ENCODE measurements at places on chromosomes 7 and 10.

- DNase-seq, result no peak
Measured at GRCh38 chr7:127758105-127758504, 106.1 kb downstream of the SND1 start.

GRCh38 chr10:10256860-10257259, 760.8 kb upstream of the CELF2 start:
- no peak for DNase-seq

DNA sequence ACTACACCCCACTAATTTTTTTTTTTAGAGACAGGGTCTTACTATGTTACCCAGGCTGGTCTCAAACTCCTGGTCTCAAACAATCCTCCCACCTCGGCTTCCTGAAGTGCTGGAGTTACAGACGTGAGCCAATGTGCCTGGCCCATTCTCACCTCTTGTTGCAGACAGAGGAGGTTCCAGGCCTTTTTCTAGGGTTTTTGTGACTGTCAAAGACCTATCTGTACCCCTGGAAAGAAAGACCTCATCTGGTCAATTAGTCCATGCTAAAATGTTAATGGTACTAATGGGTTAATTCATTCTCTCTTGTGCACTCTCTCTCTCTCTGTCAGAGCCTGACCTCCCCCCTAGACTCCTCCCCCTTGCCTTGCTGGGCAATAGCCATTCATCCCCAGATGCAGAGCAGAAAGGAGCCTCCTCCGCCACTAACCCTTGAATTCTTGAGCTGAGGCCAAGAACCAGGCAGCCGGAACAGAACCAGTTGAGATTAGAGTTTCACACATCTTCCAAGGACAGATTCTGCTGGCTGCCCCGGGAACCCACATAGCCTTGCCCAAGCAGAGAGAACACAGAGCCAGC, 209.7 kb downstream of the SKIDA1 start:
- no peak for DNase-seq

- no peak for DNase-seq
Measured at GRCh38 chr7:47421456-47421855, 160.5 kb downstream of the TNS3 start.

DNA sequence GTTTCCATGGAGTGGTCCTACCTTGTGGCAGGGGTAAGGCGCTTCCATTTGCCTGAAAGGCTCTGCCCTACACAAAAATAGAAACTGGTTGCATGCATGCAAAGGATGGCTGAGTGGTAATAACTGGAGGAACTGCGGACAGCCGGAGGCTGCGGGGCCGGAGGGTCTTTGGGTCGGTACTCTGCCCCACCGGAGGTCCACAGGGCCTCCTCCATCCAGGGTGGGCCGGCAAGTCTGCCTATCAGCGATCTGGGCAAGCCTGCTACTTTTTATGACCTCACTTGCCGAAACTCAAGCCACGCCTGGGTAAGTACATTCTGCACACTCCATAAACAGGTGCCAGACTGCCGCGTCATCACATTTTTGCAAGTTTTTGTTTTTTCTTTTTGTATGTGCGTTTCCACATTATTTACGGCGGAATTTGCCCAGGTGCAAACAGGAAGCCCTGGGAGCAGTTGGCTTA, 30.0 kb downstream of the TACC2 start:
- DNase-seq, result no peak

DNA sequence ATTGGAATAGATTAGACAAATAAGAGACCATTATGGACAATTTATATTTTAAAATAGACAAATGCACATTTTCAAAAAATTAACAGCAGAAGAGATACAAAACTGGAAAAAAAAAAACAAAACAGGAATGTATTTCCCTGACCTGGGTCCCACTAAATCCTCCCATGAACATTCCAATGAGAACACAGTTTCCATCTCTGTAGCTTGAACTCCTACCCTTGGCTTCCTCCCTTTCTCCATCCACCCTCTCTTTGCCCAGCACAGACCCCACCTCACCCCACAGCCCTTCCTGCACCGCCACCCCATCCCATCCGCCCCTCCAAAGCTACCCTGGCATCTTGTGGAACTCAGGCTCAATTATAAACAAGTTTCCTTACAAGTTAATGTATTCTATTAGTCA, 71.2 kb upstream of the MPP7 start:
- DNase-seq, result no peak

GRCh38 chr10:118238573-118239235, 103.4 kb downstream of the FAM204A start:
- no peak for DNase-seq

DNA sequence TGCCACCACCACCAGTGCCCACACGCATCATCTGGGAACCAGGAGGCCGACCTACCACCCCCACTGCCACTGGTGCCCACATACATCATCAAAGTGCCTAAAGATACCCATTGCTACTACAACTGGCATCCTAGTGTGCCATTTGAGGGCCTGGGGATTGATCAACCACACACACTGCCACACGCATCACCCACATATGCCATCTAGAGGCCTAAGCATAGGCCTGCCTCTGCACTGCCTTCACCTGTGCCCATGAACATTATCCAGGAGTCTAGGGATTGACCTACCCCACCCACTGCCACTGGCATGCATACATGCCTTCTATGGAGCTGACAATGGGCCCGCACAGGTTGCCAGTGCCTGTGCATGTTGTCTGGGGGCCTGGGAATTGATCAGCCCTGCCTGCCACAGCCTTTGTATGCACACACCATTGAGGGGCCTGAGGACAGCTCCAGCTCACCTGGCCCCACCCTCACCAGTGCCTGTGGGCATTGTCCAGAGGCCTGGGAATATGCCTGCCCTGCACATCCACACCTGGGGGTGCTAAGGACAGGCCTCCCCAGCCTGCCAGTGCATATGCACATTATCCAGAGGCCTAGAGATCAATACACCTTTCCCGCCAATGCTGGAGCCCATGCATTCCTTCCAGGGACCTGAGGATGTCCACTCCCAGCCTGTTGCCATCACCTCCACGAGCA, 64.3 kb upstream of the TRIL start:
- no peak for DNase-seq

- no peak for DNase-seq
Measured at GRCh38 chr10:34454590-34455261, 360.4 kb downstream of the PARD3 start.

DNA sequence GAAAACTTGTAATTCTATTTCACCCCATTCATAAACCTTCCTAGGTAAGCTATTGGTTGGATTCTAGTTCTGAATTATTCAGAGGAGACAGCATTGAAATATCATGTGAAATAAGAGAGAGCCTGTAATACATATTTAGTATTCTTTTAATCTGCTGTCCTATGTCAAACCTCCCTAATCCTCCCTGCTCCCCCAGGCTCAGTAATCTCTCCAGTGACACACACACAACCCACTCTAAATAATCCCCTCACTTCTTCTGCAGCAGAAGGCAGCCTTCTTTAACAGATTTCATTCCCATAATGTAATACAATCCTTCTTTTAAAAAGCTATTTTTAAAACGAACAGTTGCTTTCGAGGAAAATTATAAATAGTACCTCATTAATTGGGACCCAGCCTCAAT, 639.7 kb upstream of the AUTS2 start:
- DNase-seq, result no peak

- DNase-seq, result peak; percentile 93
Measured at GRCh38 chr10:62492012-62492869, 118.1 kb downstream of the ZNF365 start.

DNA sequence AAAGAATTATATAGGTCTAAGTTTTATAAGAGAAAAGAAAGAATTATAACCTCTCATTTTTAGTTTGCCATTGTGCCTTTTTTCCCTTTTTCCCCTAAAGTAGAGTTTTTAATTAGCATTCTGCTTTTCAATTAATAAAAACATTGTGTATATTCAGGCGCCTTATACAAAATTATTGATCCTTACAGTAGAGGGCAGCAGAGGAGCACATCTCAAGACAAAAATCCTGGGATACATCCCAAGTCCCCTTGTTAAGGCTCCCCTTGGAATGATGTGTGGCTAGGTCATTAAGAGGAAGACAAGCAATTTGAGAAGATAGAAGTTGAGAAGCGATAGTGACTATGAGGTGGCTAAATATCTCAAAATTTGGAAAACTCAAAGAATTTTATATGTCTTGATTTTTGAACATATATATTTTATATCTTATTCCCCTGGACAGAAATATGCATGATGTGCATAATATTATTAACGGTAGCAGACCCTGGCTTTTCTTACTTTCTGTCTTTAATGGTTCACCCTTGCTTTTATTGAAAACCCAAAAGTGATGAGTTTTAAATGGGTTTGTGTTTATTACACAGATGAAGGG, 19.1 kb upstream of the TPK1 start:
- no peak for DNase-seq

DNA sequence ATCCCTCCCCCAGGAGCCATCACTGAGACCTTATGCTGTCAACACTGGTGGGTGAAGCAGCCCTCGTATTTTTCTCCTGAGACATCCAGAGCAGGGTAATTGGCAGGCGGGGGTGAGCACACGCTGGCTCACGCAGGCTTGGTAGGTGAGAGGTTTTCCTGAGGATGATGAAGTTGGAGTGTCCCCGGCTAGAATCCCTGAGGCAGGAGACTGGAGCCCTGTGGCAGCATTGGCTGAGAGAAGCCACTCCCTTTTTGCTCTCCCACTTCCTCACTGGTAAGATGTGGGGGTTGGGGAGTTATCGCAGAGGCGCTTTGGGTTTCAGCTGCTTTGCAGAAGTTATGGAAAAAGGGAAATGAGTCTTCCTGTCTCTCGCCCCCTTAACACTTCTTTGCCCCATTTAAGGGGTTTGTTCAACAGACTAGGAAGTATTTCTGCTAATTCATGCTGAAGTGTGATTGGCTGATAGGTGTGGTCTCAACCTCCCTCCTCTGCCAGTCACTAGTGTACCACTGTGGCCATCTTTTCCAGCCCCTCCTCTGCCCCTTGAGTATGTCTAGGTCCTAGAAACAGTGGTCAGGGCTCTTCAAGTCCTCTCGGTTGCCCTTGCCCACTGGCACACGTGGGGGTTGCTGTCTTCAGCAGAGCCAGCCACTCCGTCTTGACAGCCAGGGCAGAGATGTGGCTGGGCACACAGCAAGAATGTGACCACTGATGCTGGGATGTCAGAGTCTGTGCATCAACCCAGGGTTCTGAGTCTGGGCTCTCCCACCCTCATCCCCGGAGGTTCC, 5.7 kb downstream of the ARPC1B start:
- DNase-seq, result peak; percentile 99

GRCh38 chr10:95035332-95036295, 33.7 kb downstream of the CYP2C8 start:
- DNase-seq, result no peak

- DNase-seq, result no peak
Measured at GRCh38 chr10:85864868-85865526, 501.6 kb downstream of the GRID1 start.

DNA sequence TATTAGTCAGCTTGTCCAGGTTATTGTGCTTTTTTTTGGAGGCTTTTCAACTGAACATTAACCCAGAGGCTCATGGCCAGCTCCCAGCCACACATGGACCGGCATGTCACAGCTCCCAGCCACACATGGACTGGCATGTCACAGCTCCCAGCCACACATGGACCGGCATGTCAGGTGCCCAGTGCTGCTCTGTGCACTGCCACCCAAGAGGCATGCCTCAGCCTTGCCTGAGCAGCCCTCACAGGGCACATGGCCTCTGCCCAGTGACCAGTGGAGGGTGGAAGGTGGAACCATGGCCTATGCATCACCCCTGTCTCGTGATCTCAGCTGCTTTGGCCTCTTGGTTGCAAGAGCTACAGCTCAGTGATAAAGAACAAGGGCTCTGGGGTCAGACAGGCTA, 119.8 kb downstream of the OAT start:
- no peak for DNase-seq

GRCh38 chr7:64045301-64046040, at the start of gene ZNF727:
TSS of gene ZNF727 (plus strand) at chr7:64045434. CDS start at chr7:64045622, 188 bp downstream.
- DNase-seq, result no peak

GRCh38 chr7:101724957-101725356, 92.5 kb upstream of the CUX1 start:
- DNase-seq, result no peak

DNA sequence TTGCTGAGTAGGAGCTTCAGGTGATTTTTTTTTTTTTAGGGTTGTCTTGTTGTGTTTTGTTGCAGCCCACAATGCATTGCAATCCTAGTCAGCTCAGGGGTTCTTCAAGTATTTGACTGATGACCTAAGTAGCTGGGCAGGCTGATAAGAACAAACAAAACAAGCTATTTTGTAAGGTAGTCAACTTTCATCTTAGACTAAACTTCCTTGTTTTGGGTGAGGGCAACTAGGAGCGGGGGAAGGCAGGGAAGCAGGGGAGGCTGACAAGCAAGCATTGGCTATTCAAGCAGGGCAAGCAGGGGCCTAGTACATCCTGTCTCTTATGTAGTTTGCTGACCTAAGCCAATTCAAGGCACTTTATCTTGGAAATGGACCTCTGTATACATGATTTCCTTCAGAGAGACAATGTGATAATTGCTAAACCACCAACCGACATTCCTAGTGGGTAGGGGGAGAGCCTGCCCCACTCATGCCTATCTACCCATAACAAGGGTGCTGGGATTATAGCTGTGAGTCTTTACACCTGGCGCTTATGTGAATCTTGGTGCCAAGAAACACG, 163.3 kb upstream of the PRKCQ start:
- no peak for DNase-seq

DNA sequence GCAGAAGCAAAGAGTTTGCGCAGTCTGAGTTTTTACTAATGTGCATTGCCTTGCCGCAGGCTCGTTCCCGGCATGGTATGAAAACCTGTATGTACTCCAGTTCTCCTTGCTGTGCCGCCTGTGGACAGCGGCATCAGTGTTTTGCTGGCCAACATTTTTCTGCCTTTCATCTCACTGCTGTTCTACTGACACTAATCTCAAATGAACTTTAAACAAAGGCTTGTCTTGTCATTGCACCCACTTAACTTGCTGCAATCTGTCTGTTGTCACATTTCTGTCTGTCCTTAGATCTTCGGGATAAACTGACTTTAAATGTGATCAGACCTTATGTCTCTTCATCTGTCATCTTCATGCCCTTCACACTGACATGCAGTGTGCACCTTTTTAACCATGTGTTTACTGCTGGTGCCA, 71.7 kb upstream of the ZNRF2 start:
- DNase-seq, result no peak

DNA sequence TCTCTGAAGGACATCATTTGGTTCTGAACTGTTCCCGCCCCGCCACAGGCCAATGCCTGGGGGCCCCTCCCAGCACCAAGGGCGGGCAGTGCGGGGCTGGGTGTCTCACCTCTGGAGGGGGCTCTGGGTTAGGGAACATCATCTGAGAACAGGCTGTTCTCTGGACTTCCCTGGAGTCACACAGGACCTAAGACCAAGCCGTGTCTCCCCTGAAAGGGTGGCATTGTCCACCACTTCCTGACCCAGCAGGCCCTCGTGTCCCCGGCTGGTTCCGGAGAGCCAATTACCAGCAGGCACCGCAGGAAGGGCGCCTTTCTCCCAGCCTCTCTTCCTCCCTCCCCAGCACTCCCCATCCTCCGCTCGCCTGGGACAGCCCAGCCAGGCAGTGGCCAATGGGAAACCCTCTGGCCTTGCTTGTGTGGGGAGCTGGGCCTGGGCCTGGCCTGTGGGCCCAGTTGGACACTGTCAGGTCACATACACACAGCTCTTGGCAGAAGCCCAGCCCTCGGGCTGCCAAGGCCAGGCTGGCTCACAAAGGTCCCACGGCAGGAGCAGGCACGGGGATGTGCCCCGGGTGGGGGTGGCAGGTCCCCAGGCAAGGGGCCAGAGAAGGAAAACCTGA, 119.5 kb downstream of the SPDYE5 start:
- DNase-seq, result no peak

GRCh38 chr7:9498303-9498702, 1064.9 kb downstream of the NXPH1 start:
- peak; percentile 89 for DNase-seq
